ENCODE measurements at places on chromosomes 11 and 22.

GRCh38 chr11:85184721-85185120 is 442.4 kb downstream of the DLG2 start:
- DNase-seq: no peak

GRCh38 chr11:64086258-64087123 is 50.8 kb downstream of the FLRT1 start:
- peak; percentile 40 for DNase-seq

GRCh38 chr11:22389526-22390282 is 51.5 kb downstream of the SLC17A6 start:
- no peak for DNase-seq

- DNase-seq: no peak
Measured at GRCh38 chr11:99464985-99465384, 444.2 kb downstream of the CNTN5 start.

DNA sequence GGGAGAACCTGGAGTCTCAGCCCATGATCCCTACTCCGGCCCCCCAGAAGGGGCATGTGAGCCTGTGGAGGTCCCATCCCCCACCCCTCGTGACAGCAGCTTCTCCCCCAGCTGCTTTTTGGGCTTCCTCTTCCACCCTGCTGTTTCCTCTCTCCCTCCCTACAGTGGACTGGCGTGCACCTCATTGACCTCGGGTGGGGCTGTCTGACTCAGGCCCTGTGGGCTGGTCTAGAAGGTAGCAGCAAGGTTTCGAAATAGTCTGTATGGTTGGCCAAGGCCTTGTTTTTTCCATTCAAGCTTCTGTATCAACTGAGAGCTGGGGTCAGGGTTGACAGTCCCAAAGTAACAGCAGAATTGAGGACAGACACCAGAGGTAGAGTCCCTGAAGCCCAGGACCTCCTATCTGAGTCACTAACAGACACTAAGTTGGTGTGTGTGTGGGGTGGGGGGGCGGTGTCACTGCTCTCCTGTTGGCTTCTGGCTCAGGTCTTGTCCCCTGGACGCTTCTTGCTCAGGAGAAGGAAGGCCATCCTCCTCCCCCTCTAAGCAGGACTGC is 7.7 kb downstream of the SLC37A2 start:
- no peak for DNase-seq

GRCh38 chr11:117395476-117395875 is 67.8 kb downstream of the CEP164 start:
- DNase-seq: no peak

DNA sequence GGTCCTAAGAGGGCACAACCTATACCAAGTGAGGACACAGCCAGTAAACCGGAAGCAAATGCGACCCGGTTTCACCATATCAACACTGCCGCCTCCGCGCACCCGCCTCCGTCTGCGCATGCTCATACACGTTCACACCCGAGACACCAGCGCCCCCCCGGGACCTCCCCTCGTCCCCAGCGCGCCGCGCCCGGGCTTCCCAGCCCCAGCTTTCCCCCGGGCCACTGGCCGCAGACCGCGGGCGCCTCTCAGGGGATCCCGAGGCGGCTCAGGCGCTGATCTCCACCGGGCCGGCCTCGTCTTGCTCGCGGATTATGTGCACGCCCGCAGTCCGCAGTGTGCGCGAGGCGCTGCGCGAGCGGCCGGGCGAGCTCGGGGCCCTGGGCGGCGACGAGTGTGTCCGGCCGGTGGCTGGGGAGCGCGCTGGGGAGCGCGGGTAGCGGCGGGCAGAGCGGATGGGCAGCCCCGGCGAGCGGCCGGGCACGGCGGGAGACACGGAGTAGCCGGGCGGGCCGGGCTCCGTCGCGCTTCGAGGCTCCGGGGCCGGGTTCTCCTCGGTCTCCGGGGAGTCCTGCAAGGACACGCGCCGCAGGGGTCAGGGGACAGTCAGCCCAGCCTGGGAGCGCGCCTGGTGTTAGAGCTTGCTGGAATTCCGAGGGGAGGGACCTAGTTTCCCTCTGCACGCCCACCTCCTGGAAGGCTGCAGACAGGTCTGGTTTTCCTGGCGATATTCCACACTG is 2.0 kb downstream of the HEPN1 start:
- peak; percentile 74 for DNase-seq

DNA sequence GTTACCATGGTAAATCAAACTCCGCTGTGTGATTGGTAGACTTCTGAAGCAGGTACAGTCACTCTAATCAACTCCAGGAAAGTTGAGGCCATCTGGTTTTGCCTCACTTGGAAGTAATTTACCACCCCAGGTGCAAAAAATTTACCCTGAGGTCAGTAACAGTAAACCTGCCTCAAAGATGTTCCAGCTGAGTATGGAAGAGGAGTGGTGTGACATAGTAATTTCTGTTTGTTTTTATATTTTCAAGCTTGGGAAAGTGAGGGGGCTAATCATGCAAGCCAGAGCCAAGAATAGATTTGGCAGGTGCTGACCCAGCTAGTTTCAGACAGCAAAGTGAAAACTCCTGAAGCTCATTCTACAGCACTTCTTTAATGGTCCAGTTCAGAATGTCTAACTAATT is 691.6 kb downstream of the NTM start:
- DNase-seq: no peak

- DNase-seq: peak; percentile 23
Measured at GRCh38 chr22:24430431-24431308, 3.3 kb downstream of the ADORA2A start.
